Activated CD4-positive, alpha-beta T cell treated with anti-CD3 and anti-CD28 coated beads for 36 hours (primary cell): ENCODE measurements at places on chromosomes 1 and 21. TPM values are rescaled to one million over a fixed set of nuclear protein-coding genes. Genes with fewer than 3 reads are reported as not detected.

GRCh38 chr1:222798975-222799374, 15.9 kb upstream of the DISP1 start:
- no peak overlapping the region for H3K4me3 ChIP-seq
- H3K4me1 ChIP-seq: peaks cover 2% of the 10 kb centered on the region
- peaks cover 2% of the 10 kb centered on the region for H3K27me3 ChIP-seq
- H3K36me3 ChIP-seq: no peaks in the 10 kb centered on the region

The PTGS2 gene
- 1.1 TPM for total RNA-seq

GRCh38 chr1:202861420-202862132, 27.4 kb downstream of the RABIF start:
- H3K4me1 ChIP-seq: peaks cover 8% of the 10 kb centered on the region
- peak overlapping the region; percentile 52 for H3K4me3 ChIP-seq
- no peaks in the 10 kb centered on the region for H3K36me3 ChIP-seq
- no peak overlapping the region for H3K27ac ChIP-seq
- peaks cover 42% of the 10 kb centered on the region for H3K27me3 ChIP-seq

DNA sequence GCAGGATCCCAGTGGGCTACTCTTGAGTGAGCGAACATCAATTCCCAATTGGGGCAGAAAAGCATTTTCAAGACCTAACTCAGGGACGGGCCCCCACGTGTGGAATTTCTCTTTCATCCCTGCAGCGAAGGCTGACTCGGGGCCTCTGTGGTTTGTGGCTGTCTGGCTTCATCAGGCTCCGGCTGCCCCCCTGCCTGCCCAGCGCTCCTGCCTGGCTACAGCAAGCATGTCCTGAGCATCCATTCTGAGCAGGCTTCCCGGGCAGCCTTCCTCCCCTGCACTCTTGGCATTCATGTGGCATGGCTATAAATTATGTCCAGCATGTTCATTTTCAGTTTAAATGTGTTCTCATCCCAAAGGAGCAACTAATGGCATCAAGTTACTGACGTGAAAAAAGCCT, 588.1 kb downstream of the KIF26B start:
- H3K4me3 ChIP-seq: no peak overlapping the region
- H3K4me1 ChIP-seq: no peaks in the 10 kb centered on the region
- H3K27me3 ChIP-seq: no peaks in the 10 kb centered on the region
- peaks cover 14% of the 10 kb centered on the region for H3K36me3 ChIP-seq

GRCh38 chr1:184629266-184629665, 125.4 kb downstream of the EDEM3 start:
- no peaks in the 10 kb centered on the region for H3K4me1 ChIP-seq
- H3K4me3 ChIP-seq: no peak overlapping the region
- no peaks in the 10 kb centered on the region for H3K36me3 ChIP-seq

The TRAF3IP3 gene
- 136 TPM for total RNA-seq

GRCh38 chr21:32463889-32464300, 51.4 kb downstream of the EVA1C start:
- no peaks in the 10 kb centered on the region for H3K27me3 ChIP-seq
- no peak for DNase-seq
- H3K4me3 ChIP-seq: no peak overlapping the region
- H3K4me1 ChIP-seq: peaks cover 4% of the 10 kb centered on the region
- H3K27ac ChIP-seq: no peak overlapping the region
- H3K36me3 ChIP-seq: peaks cover 19% of the 10 kb centered on the region

The CTSS gene
- 44.8 TPM for total RNA-seq

The ITLN2 gene
- total RNA-seq: not detected

DNA sequence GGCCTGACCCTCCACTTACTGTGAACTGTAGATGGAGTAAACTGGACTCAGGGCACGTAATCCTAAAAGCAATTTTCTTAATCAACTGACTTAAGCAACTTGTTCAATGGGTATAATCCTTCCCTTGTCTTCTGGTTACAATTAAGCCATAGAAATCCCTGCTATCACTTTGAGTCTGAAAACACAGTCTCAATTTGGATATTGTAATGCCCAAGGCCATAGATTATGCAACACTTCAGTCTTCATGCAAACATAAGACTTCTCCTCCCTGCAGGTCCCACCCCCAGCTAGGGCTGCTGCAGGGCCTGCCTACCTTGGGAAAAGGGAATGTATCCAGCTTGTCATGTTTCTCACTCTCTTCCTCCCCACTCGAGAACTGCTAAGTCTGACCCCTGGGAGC, 6.2 kb upstream of the SLC5A9 start:
- H3K4me1 ChIP-seq: no peaks in the 10 kb centered on the region
- DNase-seq: no peak
- H3K27ac ChIP-seq: no peak overlapping the region
- no peaks in the 10 kb centered on the region for H3K27me3 ChIP-seq

The TTLL10 gene
- not detected for total RNA-seq

GRCh38 chr1:113871597-113872113, at the start of gene PTPN22:
TSS of gene PTPN22 (minus strand) at chr1:113871712.
- H3K36me3 ChIP-seq: peaks cover 11% of the 10 kb centered on the region
- H3K27ac ChIP-seq: peak within 1 kb of the TSS; percentile 99
- DNase-seq: peak; percentile 89
- no peaks in the 10 kb centered on the region for H3K27me3 ChIP-seq
- peak within 1 kb of the TSS; percentile 84 for H3K4me3 ChIP-seq
- H3K4me1 ChIP-seq: peaks cover 72% of the 10 kb centered on the region

DNA sequence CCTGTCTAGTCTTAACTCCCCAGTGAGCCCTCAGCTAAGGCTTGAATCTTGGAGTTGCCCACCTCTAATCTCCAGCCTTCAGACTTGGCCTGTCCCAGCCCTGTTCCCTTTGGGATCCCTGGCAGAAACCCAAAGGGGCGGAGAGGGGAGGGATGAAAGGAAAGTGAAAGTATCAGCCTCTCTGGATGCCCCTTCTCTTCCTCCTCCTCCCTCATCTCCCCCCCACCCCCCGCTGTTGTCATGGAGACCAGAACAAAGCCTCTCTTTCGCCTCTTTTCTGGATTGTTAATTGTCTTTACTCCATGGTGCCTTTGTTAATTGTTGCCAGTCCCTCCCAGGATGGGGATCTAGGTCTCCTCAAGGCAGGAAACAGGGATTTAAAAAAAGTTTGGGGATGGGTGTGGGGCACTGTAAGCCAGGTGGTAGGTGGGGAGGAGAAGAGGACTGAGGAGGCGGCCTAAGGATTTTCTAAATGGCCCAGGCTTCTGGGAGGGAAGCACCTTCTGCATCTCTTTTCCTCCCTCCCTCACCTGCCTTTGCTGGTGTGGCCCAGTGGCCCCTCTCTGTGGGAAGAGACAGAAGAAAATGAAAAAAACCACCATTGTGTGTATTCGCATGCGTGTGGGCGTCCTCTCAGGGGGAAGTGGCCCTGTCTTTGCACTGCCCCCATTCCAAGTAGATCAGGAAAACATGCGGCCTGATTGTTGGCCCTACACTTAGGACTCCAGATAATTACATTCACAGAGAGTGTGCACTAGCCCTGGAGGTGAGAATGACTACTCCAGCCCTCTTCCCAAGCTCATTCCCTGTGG, 7.5 kb upstream of the SOX13 start:
- peaks cover 8% of the 10 kb centered on the region for H3K4me1 ChIP-seq
- H3K36me3 ChIP-seq: no peaks in the 10 kb centered on the region
- no peak for DNase-seq
- H3K27ac ChIP-seq: no peak overlapping the region
- H3K27me3 ChIP-seq: peaks cover 7% of the 10 kb centered on the region

DNA sequence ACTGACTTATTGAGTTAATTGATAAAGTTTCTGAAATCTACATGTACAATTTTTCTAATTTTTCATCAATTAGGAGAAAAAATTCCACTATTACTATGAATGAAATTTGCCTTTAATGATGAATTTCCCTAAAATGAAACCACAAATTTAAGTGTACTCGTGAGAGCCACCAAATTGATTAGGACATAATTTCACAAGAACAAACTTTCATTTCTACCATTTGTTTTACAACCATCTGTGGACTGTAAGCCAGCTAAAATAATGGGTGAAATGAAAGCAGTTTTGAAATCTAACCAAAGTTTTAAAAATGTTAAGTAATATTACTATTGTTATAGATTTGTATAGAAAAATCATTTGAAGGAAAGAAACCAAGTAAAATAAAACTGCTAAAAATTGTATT, 41.8 kb downstream of the AGL start:
- peaks cover 17% of the 10 kb centered on the region for H3K36me3 ChIP-seq
- no peaks in the 10 kb centered on the region for H3K27me3 ChIP-seq
- DNase-seq: no peak
- no peaks in the 10 kb centered on the region for H3K4me1 ChIP-seq
- H3K4me3 ChIP-seq: no peak overlapping the region

The SH2D2A gene
- total RNA-seq: 211 TPM

The C1orf21 gene
- total RNA-seq: 2.6 TPM

The BCAS2 gene
- total RNA-seq: 54.8 TPM

The SNAP47 gene
- total RNA-seq: 30.3 TPM

The SUSD4 gene
- total RNA-seq: 2.2 TPM

DNA sequence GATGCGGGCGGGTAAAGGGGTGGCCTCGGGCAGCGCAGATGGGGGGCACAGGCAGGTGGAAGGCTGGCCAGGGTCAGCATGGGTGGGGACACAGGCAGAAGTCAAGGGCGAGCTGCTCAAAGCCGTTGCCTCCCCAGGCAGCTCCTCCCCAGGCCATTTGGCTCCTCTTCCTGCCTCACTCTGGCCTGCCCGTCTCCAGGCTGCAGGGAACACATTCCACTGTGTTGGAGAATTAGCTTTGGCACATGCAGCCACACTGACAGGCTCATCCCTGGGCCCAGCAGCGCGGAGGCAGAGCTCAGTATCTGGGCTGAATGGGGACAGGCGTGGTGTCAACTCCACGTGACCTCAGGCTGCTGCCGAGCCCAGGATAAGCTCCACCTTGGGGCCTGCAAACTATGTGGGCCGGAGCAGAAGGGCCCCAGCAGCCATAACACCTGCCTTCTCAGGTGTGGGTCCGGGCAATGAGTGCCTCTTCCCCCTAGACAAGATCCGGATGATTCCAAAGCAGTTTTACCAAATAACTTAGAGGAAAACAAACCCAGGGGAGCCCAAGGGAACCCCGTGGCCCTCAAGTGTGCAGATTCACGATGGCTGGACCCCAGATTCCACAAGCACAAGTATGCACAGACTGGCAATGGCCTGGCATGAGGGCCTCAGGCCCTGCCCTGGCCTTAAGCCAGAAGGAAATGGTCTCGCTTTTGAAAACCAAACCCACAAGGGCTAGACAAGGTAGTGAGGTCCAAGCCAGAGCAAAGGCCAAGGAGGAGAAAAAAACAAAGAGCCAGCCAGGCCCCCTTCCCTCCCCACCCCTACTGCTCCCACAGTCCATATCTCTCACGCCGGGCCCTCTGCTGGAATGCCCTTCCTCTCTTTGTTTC, 40.2 kb downstream of the HSPG2 start:
- no peak overlapping the region for H3K4me3 ChIP-seq
- no peak for DNase-seq
- H3K4me1 ChIP-seq: no peaks in the 10 kb centered on the region
- H3K36me3 ChIP-seq: no peaks in the 10 kb centered on the region

DNA sequence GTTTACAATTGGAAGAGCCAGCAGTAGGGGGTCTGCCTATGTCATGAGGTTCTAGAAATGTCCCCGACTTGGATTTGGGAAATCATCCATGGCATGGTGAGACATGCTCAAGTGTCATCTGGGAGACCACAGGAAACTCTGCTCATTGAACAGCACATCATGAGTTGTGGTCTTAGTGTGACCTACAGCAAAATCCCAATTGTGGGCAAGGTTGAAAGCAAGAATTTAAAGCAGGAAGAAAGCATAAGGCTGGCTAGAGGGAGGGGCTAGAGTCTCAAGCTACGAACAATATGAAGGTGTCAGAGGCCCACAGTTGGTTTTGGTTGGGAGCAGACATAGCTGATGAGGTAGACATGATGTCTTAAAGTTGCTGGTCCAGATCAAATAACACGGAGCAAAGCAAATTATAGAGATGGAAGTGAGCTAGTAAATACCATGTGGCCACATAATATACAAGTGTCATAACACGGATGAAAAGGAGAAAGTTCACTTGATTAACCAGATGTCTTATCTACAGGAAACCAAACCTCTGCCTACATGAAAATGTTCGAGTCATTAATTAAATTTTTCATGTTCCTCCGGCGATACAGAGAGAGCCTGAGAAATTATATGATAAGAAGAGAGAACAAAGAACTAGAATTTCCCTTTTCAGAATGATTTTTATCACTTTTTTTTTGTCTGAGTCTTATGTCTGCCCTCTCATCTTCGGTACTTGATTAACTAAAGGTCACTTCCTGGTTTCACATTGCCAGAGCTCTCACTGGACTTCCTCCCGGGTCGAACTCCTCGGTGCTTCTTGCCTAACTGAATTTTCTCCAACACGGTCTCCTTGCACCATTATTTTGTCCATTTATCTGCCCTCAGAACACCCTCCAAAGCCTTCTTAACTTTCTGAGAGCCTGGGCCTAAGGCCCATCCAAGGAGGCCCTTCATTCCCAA, 67.5 kb upstream of the DUSP10 start:
- H3K4me1 ChIP-seq: peaks cover 34% of the 10 kb centered on the region
- H3K36me3 ChIP-seq: no peaks in the 10 kb centered on the region
- H3K27ac ChIP-seq: peak overlapping the region; percentile 59
- no peak for DNase-seq
- H3K4me3 ChIP-seq: no peak overlapping the region

- H3K36me3 ChIP-seq: no peaks in the 10 kb centered on the region
- no peak overlapping the region for H3K4me3 ChIP-seq
- no peak for DNase-seq
- H3K27ac ChIP-seq: no peak overlapping the region
- H3K27me3 ChIP-seq: no peaks in the 10 kb centered on the region
These were observed 458.3 kb upstream of the ADAMTS5 start for GRCh38 chr21:27425172-27425571.
